ENCODE measurements at places on chromosomes 6 and 20.

GRCh38 chr6:71402096-71402495 lies 113.5 kb downstream of the OGFRL1 start:
- DNase-seq = no peak

- peak; percentile 51 for DNase-seq
Measured at GRCh38 chr6:16316741-16317251, 78.4 kb downstream of the GMPR start.

DNA sequence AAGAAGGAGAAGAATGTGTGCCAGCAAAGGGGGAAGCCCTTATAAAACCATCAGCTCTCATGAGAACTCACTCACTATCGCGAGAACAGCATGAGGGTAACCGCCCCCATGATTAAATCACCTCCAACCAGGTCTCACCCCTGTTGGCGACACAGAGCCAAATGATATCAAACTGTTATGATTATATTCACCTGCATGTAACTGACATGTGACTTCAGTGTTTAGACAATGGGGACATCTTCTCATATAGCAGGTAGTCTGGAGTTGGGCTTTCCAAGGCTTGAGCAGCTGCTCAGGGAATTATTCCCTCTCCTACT lies 115.2 kb downstream of the SASH1 start:
- DNase-seq = no peak

DNA sequence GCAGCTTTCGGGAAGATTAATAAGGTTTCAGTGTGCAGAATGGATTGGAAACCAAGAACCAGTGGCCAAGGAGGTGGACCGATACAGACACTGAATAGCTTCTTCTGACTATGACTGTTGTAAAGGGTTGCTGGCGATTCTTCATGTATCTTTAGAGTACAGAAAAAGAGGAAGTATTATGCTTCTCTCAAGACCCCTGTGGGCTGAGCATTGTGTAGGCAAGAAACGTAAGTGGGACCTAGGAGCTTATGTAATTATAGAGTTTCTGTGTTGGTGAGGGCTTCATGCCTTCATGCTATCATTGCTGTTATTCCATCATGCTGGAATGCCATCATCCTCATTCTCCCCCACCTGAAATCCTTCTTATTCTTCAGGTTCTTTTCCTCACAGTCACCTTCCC lies 105.4 kb upstream of the AKIRIN2 start:
- DNase-seq = no peak

DNA sequence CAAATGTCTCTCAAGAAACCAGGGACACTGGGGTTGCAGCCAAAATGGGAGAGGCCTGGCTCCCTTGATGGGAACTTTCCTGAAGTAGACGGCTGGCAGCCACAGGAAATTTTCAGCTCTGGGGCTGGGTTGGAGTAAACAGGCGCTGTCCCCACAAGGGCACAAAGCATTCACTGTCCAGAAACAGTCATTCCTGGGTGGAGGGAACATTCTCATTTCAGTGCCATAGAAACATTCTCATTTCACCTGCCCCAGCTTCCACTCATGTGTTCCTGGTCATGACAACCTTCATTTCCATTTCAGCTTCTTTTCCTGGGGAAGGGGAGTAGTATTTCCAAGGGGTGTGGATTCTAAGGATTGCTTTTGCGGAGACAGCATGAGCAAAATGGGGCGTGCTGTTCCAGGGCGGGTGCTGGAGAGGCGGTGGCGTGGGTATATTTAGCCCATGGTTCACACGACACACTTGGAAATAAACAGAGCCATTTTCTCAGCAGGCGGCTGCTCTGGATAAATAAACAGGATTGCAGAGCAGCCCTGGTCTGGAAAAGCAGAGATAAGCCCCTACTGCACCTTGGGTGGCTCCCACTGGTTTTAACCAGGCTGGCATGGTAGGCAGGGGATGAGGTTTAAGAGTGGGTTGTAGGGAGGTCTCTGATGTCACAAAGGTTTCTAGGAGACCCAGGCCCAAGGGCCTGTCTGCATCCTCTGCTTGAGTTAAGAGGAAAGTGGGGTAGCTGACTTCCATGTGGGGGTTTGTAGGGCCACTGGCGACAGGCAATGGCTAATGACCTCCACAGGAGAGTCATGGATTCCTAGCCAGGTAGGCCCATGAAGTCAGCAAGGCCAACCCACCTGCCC lies 32.9 kb downstream of the COX4I2 start:
- DNase-seq = peak; percentile 54

DNA sequence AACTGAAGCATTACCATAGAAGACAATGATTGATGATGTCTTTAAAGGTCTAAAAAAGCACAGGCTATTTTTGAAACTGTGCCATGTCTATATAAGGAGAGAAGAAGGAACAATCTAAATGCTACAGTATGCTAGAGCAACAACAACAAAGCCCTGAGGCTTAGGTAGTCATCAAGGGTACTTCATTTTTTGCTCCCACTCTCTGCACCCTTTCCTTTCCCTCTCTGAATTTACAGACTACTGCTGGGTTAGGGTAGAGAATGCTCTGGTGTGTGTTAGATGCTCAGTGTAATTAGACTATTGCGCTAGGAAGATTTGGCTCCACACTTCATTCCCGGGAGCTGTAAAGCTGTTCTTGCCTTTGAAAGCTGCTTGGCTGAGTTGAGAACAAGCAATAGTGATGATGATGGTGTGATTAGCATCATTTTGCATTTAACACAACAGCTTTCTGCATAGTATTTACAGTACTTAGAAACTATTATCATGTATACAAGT lies 1262.5 kb upstream of the CITED2 start:
- DNase-seq = no peak
